ENCODE measurements at places on chromosomes 5 and 9.

- no peak for DNase-seq
These were observed 18.8 kb downstream of the ZBTB34 start for GRCh38 chr9:126879288-126879687.

DNA sequence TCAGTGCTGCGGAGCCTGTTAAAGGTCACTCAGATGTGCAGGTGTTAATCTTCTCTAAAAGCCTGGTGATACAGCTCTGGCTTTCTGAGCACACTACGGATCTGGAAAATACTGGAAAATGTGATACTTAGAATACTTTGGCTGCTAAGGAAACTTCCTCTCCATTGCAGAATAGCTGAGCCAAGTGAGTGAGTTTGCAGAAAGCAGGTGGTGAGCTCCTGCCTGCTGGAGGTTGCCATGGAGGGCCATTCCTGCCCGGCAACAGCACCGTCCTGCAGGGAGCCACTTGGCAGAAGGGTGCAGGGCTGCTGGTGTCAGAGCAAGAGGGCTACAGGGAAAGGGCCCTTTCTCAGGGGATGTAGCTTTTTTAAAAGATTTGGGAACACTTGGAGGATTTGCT lies 40.7 kb downstream of the SECISBP2 start:
- DNase-seq: peak; percentile 52

DNA sequence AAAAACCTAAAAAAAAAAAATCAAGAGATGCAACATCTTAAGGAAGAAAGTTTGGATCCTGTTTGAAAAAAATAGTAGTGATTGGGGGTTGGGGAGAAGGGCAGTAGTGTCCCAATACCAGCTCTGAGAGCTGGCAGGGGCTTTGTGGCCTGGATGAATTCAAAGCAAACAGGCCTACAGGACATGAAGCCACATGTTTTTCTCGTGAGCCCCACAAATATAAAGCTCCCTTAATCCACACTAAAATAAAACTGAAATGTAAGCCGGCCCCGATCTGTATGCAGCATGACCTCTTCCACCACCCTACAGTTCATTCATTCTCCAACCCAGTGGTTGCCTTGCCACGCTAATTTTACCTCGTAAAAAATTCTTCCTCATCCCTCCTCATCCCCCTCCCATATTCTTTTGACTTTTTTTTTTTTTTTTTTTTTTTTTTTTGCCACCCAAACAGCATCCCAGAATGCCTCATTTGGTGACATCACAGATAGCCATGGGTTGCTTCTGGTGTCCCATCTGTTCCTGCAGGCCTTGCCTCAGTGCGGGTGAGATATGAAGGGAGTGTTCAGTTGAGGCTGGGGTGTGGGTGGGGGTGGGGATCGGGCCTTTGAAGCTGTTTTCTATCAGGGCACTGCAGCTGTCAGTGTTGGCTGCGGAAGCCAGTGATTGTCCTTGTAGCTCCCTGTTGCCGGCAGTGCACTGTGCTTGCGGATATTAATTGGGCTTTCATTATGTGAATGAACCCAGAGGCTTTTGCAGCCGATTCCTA lies 81.6 kb upstream of the NFIB start:
- DNase-seq: peak; percentile 89

- no peak for DNase-seq
These were observed 42.4 kb upstream of the TJP2 start for GRCh38 chr9:69131682-69132081.

- DNase-seq: peak; percentile 41
These were observed at the start of gene ARL14EPL for GRCh38 chr5:116032094-116032517. Gene ARL14EPL (plus strand): TSS chr5:116032472. CDS start chr5:116051466, 18,994 bp downstream.

DNA sequence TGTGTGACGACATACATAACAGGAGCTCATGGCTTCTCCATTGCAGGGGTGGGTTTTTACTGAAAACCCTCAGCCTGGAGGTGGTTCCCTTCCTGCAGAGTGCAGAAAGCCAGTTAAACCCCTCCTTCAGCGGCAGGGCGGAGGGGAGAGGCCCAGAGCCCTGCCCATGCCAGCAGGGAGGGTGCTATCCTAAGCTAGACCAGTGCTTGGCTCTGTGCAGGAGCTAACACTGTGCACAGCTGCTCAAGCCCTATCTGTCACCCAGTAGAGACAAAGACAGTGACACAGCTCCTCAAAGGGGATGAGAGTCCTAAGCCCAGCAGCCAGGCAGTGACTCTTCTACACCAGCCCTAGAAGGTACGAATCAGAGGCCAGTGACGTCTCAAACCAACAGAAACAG lies 70.0 kb upstream of the ZSWIM6 start:
- DNase-seq: no peak

GRCh38 chr5:143302341-143303045 lies 101.0 kb downstream of the NR3C1 start:
- DNase-seq: no peak

- no peak for DNase-seq
These were observed 27.9 kb downstream of the MCTP1 start for GRCh38 chr5:95256991-95257390.

- DNase-seq: no peak
These were observed 347.1 kb downstream of the EBF1 start for GRCh38 chr5:158752656-158752973.

DNA sequence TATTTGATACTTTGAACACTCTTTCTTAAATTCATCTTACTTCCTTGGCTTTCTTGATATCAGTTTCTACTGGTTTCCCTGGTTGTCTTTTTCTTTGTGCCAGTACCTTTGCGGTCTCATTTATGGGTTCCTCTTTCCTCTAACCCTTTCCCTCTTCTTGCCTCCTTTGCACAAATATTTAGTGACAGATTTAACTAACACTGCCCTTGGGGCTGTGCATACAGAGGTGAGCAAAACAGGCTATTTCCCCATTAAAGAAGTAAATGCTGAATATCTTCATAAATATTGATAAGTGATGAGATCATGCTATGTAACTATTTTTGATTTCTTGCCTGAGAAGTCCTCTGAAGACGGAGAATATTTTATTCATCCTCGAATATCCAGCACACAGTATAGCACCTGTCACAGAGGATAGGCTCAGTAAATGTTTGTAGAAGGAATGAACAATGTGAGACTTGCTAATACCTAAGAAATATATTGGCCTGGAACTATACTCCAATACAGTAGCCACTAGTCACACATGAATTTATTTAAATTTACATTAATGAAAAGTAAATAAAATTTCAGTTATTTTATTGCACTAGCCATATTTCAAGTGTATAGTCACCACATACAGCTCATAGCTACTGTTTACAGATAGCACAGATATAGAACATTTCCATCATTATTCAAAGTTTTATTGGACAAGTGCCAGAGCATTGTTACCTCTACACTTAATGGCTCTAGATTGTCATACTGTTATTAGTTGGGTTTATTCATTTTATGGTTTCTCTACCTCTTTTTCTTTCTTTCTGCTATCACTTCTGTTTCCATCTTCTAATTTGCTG lies 90.4 kb downstream of the RIC1 start:
- DNase-seq: no peak

GRCh38 chr9:71830153-71830552 lies 61.8 kb upstream of the CEMIP2 start:
- peak; percentile 99 for DNase-seq

GRCh38 chr5:123265551-123265950 lies 157.7 kb downstream of the CEP120 start:
- DNase-seq: no peak
